ENCODE measurements at places on chromosomes 7 and 10.

DNA sequence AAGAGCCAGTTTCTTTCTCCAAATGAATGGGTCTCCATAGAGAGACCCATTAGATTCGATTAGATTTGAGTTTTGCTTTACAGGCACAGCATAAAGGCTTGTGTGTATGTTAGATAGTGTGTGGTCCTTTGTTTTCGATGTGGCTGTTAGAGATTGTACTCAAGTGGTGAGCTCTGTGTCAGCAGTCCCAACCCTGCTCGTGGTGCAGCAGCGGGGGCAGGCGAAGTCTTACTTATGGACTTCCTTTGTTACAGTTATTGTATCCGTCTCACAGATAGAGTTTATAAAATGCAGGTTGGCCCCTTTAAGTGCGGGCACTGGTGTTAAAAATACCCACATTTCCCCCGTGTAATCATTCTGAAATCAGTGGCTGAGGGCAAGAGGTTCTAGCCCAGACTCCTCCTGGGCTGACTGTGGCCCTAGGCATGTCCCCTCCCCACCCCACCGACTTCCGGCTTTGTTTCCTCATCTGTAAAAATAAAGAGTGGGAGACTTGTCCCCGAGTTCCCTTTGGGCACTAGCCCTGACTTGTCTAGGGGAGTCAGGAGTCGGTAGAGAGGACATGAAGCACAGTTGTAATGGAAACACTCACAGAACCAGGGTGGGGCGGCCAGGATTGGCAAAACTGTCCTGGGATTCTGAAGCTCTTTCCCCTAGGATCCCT, 28.6 kb downstream of the MTURN start:
- no peak for DNase-seq

- no peak for DNase-seq
These were observed 76.5 kb downstream of the FAM53B start for GRCh38 chr10:124667425-124668345.

DNA sequence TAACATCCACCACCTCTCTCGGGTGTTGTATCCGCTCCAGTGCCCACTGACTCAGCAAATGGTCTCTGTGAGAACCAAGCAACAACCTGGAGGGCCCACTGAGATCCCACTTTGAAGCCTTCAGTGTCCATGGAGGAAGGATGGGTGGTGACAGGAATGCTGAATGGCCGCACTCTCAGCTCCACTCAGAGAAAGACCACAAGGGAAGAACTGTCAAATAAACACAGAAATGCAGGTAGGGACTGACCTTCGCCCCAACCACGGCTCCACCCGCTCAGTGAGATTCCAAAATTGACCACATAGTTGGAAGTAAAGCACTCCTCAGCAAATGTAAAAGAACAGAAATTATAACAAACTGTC, 65.8 kb downstream of the VIPR2 start:
- DNase-seq: no peak

- DNase-seq: no peak
These were observed 1064.6 kb upstream of the LRRTM3 start for GRCh38 chr10:65861249-65861648.

- no peak for DNase-seq
These were observed 5.7 kb upstream of the CACNB2 start for GRCh38 chr10:18134509-18134908.

- DNase-seq: no peak
These were observed 128.9 kb downstream of the DOCK1 start for GRCh38 chr10:127034034-127034633.

DNA sequence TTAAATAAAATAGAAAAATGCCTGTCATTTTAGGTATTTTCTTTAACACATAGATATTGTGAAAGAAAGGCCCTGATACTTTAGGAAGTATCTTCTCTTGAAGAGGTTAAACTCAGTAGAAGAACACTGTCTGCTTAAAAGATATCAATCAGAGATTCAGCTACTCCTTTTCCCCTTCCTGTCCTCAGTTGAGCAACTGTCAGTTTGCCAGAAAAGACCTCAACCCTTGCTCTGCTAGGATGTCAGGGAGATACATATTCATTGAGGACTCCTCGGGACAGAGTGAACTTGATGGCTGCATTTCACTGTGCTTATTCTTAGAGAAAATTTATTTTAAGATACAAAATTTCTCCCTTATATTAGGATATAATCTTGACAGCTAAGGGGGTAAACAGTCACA, 173.6 kb upstream of the CACNA2D1 start:
- no peak for DNase-seq

DNA sequence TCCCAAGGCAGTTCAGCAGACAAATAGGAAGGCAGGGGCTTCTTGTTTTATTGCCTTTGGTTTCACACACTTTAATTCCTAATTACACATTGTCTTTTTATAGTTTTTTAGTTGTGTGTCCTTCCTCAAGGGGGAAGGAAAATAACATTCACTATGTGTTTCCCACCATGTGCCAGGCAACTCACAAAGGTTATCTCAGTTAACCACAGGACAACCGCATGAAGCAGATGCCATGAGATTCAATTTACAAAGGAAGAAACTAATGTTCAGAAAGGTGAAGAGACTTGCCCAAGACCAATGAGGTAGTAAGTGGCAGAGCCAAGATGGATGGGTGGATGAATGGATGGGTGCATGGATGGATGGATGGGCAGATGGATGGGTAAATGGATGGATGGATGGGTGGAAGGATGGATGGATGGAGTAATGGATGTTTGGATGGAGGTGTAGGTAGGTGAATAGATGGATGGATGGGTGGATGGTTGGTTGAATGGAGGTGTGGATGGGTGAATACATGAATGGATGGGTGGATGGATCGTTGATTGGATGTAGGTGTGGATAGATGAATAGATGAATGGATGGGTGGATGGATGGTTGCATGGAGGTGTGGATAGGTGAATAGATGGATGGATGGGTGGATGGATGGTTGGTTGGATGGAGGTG, 77.9 kb downstream of the ARHGAP22 start:
- DNase-seq: no peak

- no peak for DNase-seq
These were observed 125.4 kb downstream of the ZFAND4 start for GRCh38 chr10:45547207-45547606.

GRCh38 chr10:106929291-106929895, 235.1 kb downstream of the SORCS1 start:
- no peak for DNase-seq

Measured in activated T-cell treated with anti-CD3 and anti-CD28 coated beads for 1 hour (primary cell).